ENCODE measurements at places on chromosomes 5 and 9.

DNA sequence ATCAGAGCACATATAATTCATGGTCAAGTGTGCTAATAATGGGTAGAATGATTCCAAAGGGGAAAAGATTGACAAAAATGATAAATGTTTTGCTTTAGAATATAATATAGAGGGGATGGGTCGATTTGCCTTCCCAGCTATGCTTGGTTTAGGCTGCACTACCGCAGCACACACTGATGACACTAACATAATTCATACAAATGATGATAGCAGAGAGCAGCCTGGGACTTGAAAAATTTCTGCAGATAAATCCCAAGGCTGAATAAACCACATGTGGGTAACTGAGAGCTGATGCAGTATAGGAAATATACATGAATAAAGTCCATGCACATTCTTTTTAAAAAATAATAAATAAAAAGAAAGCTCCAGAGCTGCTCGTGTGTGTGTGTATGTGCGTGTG is 54.5 kb downstream of the EFNA5 start:
- DNase-seq = no peak

- DNase-seq = no peak
Measured at GRCh38 chr5:138538943-138539627, 4.0 kb downstream of the ETF1 start.

- DNase-seq = no peak
Measured at GRCh38 chr5:106303911-106304310, 1366.8 kb downstream of the EFNA5 start.

- no peak for DNase-seq
Measured at GRCh38 chr5:151007430-151008209, 12.8 kb upstream of the GPX3 start.

GRCh38 chr5:7422316-7423106 is 26.6 kb downstream of the ADCY2 start:
- no peak for DNase-seq
